ENCODE measurements at places on chromosomes 3 and 15. TPM values are rescaled to one million over a fixed set of nuclear protein-coding genes. Genes with fewer than 3 reads are reported as not detected.

The SLC7A14 gene
- total RNA-seq = not detected

GRCh38 chr15:81398910-81399551 lies 25.0 kb upstream of the TMC3 start:
- DNase-seq = no peak

- DNase-seq = no peak
Observed at GRCh38 chr3:100354850-100355249, 20.3 kb downstream of the NIT2 start.

DNA sequence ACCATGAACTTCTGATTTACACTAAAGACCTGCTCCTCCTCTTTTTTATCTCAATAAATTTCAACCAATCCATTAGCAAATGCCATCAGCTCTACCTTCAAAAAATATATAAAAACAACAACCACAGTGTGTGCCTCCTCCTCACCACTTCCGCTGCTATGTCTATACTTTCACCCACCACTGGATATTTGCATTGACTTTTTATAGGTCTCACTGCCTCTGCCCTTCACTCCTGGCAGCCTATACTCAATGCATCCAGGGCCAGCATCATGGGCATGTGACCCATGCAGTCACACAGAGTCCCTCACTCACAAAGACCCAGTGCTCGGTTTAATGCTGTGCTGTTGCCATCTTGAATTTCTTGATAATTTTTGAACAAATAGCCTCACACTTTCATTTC lies 53.5 kb upstream of the CCDC54 start:
- DNase-seq = no peak

- no peak for DNase-seq
Observed at GRCh38 chr3:69107841-69108240, 14.6 kb downstream of the LMOD3 start.

Measured in activated CD4-positive, alpha-beta memory T cell treated with anti-CD3 and anti-CD28 coated beads, Interleukin-2, amount 10 ng/mL, durations not matched to agents 7 days and 5 days (primary cell).